Endothelial cell (in vitro differentiated cells): ENCODE measurements at places on chromosomes 5 and 9.

GRCh38 chr9:124794902-124795491 lies 18.1 kb downstream of the OLFML2A start:
- H3K4me1 ChIP-seq, result peaks cover 34% of the 10 kb centered on the region
- DNase-seq, result no peak
- no peak overlapping the region for H3K27ac ChIP-seq
- no peak overlapping the region for H3K4me3 ChIP-seq

DNA sequence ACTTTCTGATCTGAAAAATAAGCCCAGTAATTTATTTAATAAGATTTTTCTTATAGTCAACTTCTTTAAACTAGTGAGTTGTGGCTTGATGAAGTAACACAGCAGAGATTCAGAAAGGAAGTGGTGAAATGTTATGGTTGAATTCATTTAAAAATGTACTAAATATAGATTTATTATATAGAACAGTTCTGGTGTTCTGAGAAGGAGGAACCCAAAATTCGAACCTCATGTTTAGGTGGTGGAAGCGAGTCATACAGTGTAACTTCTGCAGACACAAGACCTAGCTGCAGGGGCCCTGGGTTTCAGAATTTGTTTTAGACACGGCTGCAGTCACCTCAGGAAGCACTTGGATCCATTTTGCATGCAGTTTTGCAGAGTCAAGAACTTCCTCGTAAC lies 188.2 kb downstream of the TRIO start:
- no peak overlapping the region for H3K27ac ChIP-seq
- peaks cover 47% of the 10 kb centered on the region for H3K4me1 ChIP-seq
- H3K36me3 ChIP-seq, result peaks cover 36% of the 10 kb centered on the region
- H3K27me3 ChIP-seq, result peaks cover 8% of the 10 kb centered on the region
- H3K4me3 ChIP-seq, result no peak overlapping the region
- no peak for DNase-seq

- H3K27me3 ChIP-seq, result peaks cover 4% of the 10 kb centered on the region
- peak; percentile 65 for DNase-seq
- peak overlapping the region; percentile 91 for H3K27ac ChIP-seq
- H3K4me1 ChIP-seq, result no peaks in the 10 kb centered on the region
- peaks cover 16% of the 10 kb centered on the region for H3K36me3 ChIP-seq
- peak overlapping the region; percentile 88 for H3K4me3 ChIP-seq
Observed at GRCh38 chr5:27472000-27472763, 433.8 kb upstream of the CDH9 start.

DNA sequence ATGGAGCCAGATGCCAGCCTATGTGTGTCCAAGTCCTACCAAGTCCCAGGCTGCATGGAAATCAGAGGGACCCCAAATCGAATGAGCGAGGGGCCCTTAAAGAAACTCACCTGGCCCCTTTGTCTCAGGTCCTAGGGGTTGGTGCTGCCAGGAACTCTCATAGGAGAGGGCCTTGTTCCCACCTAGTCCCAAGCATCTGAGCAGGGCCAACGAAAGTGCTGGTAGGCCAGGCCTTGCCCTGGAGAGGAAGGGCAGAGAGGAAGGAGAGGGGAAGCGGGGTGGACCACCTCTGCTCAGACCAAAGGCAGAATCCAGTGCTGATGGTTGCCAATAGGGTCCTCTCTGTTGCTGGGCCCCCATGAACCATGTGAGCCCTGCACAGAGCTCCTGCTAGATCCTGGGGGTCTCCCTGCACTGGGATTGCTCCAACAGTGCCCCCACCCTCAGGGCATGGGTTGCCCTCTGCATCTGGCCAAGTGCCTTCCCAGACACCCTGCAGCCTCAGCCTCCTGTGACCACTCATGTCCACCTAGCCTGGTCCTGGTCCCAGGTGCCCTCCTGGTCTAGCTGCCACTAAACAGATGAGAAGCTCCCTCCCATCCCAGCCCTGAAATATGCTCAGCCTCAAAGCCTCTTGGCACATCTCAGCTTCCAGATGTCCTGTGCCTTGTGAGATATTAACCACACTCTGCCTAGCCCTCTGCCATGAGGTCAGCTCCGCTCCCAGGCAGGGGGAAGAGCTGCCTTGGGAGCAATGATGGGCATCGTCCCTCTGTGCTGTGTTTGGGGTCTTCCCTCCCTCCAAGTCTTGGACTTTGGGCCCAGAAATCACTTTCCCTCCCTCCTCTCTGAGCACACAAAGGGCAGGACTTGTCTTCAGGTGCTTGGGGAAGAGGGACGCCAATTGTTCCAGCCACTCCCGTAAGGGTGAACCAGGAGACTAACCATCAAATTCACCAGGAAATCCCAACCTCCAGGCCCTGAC lies 109.6 kb downstream of the ADAMTS2 start:
- DNase-seq, result no peak
- H3K36me3 ChIP-seq, result peaks cover 15% of the 10 kb centered on the region
- peaks cover 6% of the 10 kb centered on the region for H3K27me3 ChIP-seq

- no peak overlapping the region for H3K27ac ChIP-seq
- no peak for DNase-seq
- H3K27me3 ChIP-seq, result no peaks in the 10 kb centered on the region
- H3K4me3 ChIP-seq, result no peak overlapping the region
- no peaks in the 10 kb centered on the region for H3K4me1 ChIP-seq
- H3K36me3 ChIP-seq, result no peaks in the 10 kb centered on the region
Observed at GRCh38 chr5:51148437-51148836, 234.8 kb upstream of the ISL1 start.
